ENCODE measurements at places on chromosomes 2 and 18.

GRCh38 chr2:134465228-134466105 is 211.6 kb downstream of the MGAT5 start:
- DNase-seq: no peak

GRCh38 chr2:101860157-101860556 is 131.6 kb upstream of the IL1R2 start:
- no peak for DNase-seq

- DNase-seq: no peak
Measured at GRCh38 chr18:55258088-55258487, 298.8 kb upstream of the CCDC68 start.

- no peak for DNase-seq
Measured at GRCh38 chr2:76612764-76613163, 902.0 kb upstream of the GCFC2 start.

DNA sequence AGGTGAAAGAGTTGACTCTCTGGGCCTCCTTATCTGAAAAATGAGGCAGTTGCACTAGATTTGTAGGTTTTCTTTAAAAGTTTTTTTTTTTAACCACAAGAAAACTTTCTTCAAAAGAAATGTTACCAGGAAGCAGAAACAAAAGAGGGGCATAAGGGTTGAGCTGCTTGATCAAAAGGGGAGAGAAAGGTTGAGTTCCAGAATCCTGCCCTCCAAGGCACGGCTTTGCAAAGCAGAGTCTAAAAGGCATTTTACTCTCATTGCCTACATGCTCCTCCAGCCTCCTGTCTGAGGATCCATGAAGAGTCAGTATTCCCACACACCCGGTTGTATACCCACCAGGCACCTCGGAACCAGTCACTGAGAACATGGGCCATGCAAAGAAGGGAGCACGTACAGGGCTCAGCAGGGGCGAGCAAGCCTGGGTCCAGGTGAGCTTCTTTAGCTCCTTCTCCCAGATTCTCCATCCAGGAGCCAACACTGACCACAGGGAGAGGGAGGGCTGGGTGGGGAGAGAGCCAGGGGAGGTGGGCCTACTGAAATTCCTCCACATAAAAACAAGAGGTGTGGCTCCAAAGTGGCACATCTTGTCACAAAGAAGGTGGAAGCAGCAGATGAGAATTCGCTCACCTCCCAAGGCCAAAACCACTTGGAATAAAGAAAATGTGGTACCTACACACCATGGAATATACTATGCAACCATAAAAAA is 116.0 kb upstream of the EPC2 start:
- DNase-seq: no peak

DNA sequence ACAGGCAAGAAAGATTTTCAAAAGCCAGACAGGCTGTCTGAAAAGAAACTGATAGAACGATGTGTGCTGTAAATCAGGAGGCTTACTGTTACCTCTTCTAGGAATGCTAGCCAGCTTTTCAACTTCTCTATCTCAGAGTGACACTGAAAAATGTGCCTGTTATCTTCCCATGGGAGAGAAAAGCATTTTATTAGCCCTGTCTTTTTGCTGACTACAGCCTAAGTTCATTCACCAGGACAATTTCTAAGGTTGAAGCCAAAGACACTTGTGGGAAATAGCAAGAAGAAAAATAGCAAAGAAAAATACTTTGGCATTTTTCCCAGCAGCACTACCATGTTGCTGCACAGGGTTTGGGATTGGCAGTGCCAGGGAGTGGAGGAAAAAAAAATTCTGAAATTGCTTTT is 34.0 kb downstream of the ABCB11 start:
- DNase-seq: no peak

- DNase-seq: no peak
Measured at GRCh38 chr2:71852141-71852711, 295.4 kb downstream of the CYP26B1 start.

GRCh38 chr2:143977356-143977755 is 542.6 kb downstream of the ZEB2 start:
- no peak for DNase-seq

DNA sequence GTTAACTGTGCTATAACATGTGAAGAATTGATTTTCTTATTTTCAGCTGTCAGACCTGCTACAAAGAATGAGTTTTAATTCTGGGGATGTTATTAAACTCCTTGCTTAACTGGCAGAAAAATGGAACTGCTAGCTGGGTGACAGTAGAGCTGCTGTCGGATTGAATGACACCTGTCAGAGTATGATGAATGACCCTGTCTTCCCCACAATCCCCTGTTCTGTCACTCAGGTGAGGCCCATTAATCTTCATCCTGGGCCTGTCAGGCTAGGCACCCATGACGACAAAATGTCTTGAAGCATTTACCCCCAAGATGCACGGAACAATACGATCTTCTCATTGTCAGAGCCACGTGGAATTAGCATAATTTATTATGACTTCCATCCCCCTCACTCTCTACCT is 129.9 kb upstream of the ETAA1 start:
- DNase-seq: no peak

GRCh38 chr2:112268547-112268946 is 6.8 kb upstream of the ZC3H6 start:
- DNase-seq: no peak

- DNase-seq: no peak
Measured at GRCh38 chr2:173240083-173240482, 114.6 kb upstream of the CDCA7 start.

DNA sequence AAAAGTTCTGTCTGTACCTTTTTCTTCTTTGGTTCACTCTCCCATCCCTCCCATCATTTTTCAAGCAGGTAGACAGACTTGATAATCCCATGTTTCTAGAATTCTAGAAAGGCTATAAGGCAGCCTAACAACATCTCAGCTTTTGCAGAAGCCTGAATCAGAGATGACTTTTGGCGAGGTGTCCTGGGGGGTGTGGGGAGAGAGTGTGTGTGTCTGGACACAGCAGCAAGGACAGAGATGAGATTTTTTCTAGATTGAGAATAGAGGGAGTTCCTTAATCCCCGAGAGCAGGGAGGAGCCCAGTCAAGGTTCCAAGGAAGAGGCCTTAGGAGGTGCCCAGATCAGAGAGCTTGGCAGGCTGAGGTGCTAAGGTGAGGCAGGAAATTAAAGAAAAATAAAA is 22.0 kb upstream of the LAPTM4A start:
- no peak for DNase-seq

DNA sequence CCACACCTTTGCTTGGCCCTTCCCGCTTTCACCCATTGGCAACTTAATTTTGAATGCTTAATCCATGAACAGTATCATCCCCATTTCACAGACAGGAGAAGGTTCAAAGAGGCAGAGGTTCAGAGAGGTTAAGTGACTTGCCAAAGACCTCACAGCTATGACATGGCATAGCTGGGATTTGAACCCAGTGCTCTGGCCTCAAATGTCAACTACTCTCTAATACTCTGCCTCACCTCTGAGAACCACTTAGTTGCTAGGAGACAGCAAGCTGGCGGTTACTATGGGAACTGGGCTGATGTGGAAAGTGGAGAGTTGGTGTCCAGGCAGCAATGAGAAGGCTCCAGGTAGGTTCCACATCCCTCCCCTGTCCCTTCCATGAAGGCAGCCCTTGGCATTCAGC is 15.8 kb upstream of the PRSS56 start:
- DNase-seq: no peak

DNA sequence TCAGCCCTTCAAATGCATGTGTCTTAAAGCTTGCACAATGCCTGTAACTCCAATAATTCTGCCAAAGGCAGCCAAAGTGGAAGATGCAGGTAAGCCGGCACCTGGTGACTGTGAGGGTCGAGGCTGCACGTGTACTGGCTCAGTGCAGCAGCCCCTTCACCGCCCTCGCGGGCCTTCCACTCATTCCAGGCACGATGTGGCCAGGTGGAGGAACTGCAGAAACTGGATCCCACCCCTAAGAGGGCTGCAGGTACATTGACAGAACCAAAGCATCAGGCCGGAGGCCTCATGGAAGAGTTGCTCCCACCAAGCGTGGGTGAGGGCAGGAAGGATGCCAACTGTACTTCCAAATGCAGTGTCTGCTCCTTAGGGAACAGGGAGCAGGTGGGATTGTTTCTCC is 253.4 kb downstream of the HDAC4 start:
- no peak for DNase-seq

DNA sequence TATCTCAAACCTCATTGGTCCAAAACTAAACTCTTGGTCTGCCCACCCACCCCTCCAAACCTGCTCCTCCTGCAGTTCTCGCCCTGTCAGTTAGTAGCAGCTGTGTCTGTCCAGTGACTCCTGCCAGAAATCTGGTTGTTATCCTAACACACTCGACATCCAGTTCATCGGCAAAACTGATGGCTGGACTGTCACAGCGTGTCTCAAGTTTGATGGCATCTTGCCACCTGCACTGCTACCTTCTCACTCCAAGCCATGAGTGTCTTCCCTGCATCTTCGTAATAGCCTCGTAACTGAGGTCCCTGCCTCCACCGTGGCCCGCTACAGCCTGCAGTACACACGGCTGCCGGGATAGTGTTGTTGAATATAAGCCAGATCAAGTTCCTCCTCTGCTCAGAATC is 470.1 kb upstream of the RAB12 start:
- DNase-seq: no peak

DNA sequence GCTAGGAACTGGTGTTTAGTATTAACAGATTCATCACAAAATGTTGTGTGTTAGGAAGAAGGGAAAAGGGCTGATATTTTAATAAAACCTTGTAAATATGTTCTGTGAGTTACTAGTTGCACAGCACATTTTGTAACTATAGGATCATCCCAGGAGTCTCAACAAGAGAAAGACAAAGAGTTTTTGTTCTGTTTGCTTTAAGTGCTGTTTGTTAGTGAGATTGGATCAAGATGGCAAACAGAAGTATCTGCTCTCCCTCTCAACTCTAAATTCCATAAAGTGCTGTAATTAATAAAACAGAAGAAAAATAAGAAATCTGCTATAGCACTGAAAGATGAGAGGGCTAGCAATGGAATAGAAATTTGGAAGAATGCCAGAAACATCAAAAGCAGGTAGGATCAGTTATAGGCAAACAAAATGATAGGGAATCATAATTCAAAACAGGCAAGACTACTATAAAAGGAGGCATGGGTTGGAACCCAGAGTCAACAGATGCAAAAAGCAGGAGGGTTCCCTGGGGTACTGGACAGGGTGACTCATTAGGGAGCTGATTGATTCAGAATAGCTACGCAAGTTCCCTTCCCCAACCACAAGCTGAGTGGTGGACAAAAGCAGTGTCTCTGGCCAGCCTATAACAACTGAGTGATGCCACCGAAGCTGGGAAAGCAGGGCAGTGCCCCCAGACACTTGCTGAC is 75.8 kb downstream of the DYNC1I2 start:
- no peak for DNase-seq

- DNase-seq: no peak
Measured at GRCh38 chr2:150484006-150484405, 3.5 kb downstream of the RND3 start.

DNA sequence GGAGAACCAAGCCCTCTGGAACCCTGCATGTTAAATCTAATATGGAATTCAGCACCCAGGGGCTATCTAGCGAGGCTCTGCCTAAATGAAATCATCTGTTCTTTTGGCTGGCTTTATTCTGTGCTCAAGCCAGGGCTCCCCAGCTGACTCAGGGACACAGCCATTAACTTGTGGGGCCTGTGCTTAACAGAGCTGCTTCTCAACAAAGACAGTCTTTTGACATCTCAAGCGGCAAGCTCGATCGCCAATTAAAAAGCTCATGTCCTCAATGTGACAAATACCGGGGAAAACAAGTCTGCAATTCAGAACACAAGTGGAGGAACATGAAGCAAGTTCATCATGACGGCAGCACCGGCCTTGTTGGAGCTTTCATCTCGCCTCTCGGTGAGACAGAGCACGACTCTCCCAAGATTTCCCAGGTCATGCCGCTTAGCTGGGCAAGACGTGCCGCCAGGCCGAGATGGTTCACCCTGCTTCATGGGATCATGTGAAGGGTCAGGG is 64.9 kb downstream of the KLHL29 start:
- DNase-seq: no peak

- no peak for DNase-seq
Measured at GRCh38 chr2:119149611-119150010, 8.9 kb downstream of the C1QL2 start.

GRCh38 chr2:180572346-180572745 is 408.1 kb upstream of the UBE2E3 start:
- DNase-seq: no peak

GRCh38 chr2:195838002-195838401 is 181.0 kb downstream of the SLC39A10 start:
- DNase-seq: no peak

GRCh38 chr2:51780353-51780752 is 748.4 kb upstream of the NRXN1 start:
- no peak for DNase-seq

- no peak for DNase-seq
Measured at GRCh38 chr2:158926478-158926948, 41.9 kb upstream of the TANC1 start.

DNA sequence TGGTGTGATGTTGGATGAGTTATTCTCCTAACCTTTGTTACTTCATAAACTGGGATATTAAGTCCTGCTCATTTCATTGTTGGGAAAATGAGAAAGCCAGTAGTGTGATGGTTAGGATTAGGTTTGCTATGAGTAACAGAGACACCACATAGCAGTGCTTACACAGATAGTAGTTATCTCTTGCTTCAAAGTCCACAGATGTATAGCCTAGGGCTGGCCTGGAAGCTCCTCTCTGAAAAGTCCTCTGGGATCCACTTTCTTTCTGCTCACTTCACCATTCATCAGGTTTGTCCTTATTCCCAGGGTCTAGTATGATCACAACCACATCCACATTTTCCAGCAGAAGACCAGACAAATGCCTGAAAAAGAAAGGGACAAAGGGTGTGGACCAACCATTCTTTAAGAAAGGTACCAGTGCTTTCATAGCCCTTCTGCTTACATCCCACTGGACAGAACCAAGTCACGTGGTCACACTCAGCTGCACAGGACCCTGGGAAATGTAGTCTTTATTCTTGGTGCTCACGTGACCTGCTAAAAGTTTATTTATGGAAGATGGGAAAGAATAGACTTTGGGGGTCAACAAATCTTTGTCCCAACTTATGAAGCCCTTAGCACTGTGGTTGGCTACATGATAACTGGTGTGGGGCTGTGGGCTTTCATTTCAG is 108.9 kb downstream of the INSIG2 start:
- no peak for DNase-seq

DNA sequence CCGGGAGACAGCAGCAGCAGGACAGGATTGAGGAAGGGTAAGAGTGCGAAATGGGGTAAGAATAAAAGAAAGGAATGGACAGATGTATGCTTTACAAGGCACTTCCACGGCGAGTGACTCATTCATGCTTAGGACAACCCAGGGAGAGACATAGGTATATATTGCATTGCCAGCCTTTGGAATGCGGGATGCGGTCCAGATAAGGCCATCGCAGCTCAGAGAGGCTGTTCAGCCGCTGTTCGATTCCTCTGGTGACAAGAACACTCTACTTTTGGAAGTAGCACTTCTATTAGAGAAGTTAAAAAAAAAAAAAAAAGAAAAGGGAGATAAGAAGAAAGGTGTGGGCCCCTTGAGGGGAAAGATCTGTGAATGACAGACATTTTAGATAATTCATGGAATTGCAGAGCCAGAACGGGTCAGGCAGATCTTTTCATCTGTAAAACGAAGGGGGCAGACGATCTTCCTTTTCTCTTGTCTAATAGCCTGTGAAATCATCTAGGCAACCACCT is 819 bp upstream of the NCOA1 start:
- no peak for DNase-seq
